HT-29 (cell line): ENCODE measurements at places on chromosomes 4 and X.

- DNase-seq: no peak
These were observed 53.2 kb upstream of the SPANXB1 start for GRCh38 chrX:140949233-140949632.

GRCh38 chrX:149392921-149393320 is 112.2 kb downstream of the IDS start:
- peak; percentile 16 for DNase-seq

GRCh38 chr4:28548594-28548993 is 1688.0 kb downstream of the STIM2 start:
- no peak for DNase-seq

- no peak for DNase-seq
These were observed 1073.7 kb downstream of the PDHA2 start for GRCh38 chr4:96913441-96914080.

DNA sequence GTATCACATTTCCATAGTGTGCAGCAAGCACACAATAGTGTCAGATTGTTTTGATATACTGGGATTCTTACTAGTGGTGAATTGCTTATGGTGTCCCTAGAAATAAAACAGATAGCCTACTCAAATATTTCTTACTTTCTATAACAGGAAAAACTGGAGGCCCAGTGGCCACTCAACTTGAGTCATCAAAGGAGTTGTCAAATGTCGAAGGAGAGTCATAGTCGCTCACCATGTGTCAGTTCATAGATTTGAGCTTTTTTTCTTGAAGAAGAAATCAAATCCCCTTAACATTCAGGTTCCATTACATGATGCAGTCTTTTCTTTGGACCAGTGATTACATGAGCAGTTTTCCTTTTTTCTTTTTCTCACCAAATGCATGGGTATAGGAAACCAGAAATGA is 1271.0 kb downstream of the RAPGEF2 start:
- DNase-seq: no peak
